ENCODE measurements at places on chromosomes 5 and 9. TPM values are rescaled to one million over a fixed set of nuclear protein-coding genes. Genes with fewer than 3 reads are reported as not detected.

The UTP15 gene
- 13.0 TPM for total RNA-seq

The CARD6 gene
- 2.2 TPM for total RNA-seq

The OLFM1 gene
- total RNA-seq = 9.6 TPM

The MZB1 gene
- not detected for total RNA-seq

The ZDHHC21 gene
- 7.9 TPM for total RNA-seq

The SYNPO gene
- total RNA-seq = 4.5 TPM

The C8G gene
- not detected for total RNA-seq

The NTNG2 gene
- total RNA-seq = 0.42 TPM

The WDR36 gene
- 21.3 TPM for total RNA-seq

The TICAM2 gene
- total RNA-seq = 0.39 TPM

The RMI1 gene
- 4.2 TPM for total RNA-seq

The PFDN1 gene
- 58.3 TPM for total RNA-seq
